ENCODE measurements at places on chromosomes 12 and 14.
A peak's percentile ranks its signal among the peaks of the same experiment; 100 is the strongest.

DNA sequence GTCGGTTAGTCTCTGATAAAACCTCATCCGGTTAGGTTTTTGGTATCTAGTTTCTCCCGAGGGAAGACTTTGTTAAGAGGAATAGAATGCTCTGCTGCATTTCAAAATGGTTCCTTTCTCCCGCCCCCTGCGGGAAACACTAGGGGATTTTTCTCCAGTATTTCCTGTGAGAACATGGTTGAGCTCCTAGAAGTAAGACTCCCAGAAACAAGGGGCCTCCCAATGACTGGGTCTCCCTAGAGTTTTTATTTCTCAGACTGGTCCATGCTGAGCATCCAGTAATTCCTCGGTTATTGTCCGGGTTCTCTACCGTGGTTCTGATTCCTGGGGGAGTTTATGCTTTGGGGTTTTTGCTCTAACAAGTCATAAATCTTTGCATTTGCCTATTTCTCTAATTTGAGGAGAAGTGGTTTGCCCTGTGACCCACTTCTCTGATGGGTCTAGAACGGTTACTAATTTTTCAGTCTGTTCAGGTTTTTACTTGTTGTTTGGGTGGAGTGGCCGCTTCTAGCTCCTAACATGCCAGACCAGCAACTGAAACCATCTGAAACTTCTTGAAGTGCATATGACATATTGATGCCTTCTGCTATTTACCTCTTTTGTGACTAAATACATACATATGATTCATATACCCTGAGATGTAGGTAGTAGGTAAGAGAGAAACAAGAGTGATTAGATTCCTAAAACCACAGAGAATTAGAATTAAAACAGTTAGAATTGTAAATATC lies 25.1 kb downstream of the TESPA1 start:
- no peak for DNase-seq

DNA sequence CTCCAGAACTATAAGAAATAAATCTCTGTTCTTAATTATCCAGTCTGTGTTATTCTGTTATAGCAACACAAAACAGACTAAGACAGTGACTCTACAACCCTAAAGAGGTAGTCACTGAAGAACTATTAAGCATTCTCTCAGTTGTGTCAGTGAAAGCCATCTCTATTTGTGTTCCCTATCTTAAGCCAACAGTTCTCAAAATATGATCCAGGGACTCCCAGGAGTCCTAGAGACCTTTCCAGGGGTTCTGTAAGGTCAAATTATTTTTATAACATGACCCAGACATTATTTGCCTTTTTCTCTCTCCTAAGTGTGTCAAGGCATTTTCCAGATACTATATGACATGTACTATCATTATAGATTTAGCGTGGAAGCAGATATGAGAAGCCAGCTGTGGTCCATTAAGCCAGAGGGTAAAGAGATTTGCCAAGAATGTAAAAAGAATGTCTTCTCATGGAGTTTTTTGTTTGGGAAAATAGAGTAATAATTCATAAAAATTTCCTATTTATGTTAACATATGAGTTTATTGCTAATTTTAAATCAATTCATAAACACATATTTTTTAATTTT lies 315.8 kb downstream of the RGS6 start:
- no peak for DNase-seq

DNA sequence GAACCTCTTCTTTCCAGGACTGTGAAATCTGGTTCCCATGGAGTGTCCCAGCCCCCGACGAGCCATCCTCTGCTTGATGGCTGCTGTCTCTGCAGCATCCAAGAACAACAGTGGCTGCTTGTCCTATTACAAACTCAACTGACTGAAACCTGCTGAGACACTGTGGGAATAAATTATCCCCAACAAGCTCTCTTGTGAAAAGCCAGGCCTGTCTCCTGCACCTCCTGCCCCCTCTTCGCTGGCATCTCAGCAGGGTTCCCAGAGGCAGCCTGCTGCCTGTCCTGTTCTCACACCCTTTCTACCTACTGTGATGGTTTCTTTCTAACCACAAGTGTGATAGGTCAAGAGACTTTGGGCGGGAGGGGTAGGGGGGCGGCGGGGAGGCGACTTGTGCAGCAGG lies 180.2 kb downstream of the TSPAN9 start:
- no peak for DNase-seq

GRCh38 chr12:88579161-88579517 lies 1.1 kb downstream of the KITLG start:
- DNase-seq: no peak

- no peak for DNase-seq
Observed at GRCh38 chr12:24398605-24399004, 449.1 kb upstream of the SOX5 start.

GRCh38 chr14:68127166-68127565 lies 307.6 kb downstream of the RAD51B start:
- no peak for DNase-seq

- no peak for DNase-seq
Observed at GRCh38 chr14:55899531-55899930, 218.7 kb upstream of the PELI2 start.

DNA sequence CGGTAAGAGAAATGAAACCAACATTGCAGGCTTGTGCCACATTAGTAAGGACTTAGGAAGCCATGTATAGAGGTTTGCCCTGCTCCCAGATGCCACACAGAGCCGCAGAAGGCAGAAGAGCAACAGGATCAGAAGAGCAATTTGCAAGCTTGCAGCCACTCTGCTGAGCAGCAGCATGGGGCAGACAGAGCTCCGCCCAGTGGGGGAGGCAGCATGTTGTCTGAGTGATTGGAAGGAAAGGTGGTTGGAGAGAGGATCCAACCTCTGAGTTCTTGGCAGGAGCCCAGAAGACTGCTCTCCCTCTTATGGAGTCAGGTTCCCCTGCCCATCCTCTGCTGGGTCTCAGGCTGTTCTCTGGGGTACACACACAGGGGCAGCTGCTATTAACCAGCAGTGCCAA lies 2.3 kb upstream of the KRT6A start:
- DNase-seq: no peak

DNA sequence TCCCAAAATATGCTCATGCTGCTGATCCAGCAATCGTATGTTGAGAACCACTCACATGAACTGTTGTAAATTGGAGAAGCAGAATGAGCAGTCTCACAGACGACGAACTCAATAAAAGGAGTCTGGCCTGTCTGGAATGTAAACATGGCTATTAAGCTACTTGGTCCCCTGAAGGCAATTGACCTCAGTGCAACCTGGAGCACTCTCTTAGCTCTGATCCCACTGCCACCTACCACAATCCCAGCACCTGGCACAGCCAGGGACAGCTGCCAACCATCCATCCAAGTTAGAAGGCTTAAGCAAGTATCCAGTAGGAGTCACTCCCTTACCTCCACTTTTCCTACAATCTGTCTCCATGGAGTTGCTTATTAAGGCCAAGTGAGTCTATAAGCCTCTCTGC lies 406.9 kb upstream of the CLEC14A start:
- no peak for DNase-seq

DNA sequence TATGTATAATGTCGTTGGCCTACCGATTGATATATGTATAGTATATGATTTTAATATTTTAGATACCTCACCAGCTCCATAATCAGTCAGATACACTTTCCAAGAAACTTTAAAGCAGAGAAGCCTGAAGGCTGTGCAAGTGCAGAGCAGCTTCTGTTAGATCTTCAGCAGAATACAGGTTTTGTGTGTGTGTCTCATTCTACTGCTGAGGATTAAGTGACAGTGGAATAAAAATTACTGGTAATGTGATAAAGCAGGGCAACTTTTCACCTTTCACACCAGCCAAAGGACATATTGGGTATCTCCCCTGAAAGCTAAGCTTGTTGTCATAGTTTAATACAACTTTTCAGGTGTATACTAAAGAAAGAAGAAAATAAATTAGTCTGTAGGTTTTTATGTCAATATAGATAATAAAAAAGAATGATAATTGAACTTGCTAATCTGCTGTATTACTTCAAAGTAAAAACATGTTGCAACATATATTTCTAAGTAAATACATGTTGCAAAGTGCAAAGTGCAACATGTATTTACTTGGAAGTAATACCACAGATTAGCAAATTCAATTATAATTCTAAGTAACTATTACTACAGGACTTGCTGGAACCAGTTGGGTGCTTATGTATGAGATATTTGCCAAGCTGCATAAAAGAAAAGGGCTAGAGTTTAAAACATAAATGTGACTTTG lies 128.3 kb downstream of the SLC16A7 start:
- DNase-seq: no peak

GRCh38 chr14:24982472-24983155 lies 67.3 kb downstream of the STXBP6 start:
- no peak for DNase-seq

GRCh38 chr14:80959496-80959895 lies 4.1 kb downstream of the TSHR start:
- DNase-seq: peak; percentile 44

- DNase-seq: no peak
Observed at GRCh38 chr12:9604287-9604686, 3.4 kb downstream of the KLRB1 start.

DNA sequence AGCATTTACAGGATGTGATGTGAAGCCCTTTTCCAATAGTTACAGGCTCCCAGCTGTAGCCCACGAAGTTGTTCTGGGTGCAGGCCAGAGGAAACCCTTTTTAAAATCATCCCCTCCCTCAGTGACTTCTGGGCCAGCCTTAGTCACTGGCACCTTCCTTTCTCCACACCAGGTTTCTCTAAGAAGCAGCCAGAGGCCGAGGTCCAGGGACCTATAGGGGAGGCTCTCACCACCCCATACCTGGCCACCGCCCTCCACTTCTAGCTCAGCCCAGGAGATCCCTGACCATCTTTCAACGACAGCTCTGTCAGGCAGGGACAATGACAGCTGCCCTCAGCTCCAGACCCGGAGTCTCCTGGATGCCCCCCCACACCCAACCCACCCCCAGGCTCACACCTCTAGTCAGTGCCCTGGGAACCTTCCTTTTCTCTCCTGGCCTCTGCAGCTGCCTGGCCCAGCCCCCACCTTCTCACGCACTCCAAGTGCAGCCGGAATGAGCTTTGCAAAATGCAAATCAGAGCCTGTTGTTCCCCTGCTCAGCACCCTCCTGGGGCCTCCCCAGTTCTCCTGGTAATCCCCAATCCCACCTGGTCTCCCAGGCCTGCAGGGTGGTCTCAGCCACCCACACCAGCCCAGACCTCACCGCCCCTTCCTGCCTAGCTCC lies 46.7 kb downstream of the TESC start:
- DNase-seq: no peak

- no peak for DNase-seq
Observed at GRCh38 chr12:5581019-5581418, 149.1 kb downstream of the NTF3 start.

DNA sequence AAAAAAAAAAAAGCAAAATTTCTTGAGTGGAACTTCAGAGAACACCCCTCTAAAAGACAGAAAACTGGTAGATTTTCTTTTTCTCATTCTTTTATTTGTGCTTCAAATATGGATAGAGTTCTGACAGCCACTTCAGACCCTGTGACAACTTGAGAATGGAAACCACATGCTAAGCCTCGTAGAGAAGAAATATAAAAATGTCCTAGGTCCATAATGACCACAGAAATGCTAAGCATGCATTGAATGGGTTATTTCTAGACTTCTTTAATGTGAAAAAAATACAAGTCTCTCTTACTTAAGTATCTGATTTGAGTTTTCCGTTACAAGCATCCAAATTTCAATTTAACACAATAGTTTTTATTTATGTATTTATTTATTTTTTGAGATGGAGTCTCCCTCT lies 28.3 kb upstream of the DIO2 start:
- DNase-seq: no peak

DNA sequence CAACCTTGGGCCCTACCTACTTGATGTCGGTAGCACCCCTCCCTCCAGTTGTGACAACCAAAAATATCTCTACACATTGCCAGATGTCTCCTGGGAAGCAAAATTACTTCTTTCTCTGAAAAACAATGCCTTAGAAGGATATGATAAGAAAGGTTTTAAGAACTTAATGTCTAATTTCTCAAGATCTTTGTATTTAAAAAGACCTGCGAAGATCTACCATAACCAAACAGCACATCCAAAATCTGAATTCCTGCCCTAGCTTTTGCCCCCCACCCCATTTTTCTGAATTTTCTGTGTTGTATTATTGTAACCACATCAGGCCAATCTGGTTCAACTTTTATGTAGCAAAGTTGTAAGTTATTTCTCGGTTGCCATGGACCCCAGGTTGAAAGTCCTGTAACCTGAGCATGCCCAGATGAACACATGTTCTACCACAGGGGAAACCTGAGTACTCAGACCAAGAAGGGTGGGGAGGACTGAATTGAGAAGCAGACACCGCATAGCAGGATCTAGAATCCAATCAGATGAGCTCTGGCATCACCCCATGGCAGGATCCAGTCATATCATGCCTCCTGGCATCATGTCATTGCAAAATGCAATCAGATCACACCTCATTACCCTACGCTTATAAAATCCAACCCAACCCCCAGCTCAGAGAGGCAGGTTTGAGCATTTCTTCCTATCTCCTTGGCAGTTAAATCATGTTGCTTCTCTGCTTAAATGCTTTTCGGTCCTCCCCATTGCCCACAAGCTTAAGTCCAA lies 8.7 kb downstream of the TMEM253 start:
- no peak for DNase-seq

GRCh38 chr12:132287391-132288238 lies 41.8 kb downstream of the GALNT9 start:
- no peak for DNase-seq

DNA sequence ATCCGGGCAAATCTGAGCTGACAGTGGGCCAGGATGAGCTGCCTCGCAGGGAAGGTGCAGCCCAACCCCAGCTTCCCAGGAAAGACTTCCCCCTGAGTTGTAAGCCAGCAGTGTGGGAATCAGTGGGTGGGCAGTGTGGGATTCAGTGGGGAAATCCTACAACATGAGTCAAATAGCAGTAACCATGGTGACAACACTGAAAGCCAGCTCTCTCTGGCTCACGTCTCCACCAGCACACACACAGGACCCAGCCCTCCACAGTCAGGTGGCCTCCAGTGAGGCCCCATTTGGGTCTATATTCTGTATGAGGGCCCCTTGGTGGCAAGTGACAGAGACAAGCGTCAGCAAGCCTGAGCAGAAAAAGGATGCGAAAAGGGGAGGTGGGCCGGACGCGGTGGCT lies 6.0 kb upstream of the LGALS3 start:
- DNase-seq: no peak

- no peak for DNase-seq
Observed at GRCh38 chr12:124603831-124604251, 36.4 kb upstream of the NCOR2 start.

Measured in activated CD4-positive, CD25-positive, alpha-beta regulatory T cell treated with anti-CD3 and anti-CD28 coated beads, Interleukin-2, amount 50 U/mL, for 16 hours (primary cell).